GM12878 (cell line): ENCODE measurements at places on chromosomes 5 and 9.
A peak's percentile ranks its signal among the peaks of the same experiment; 100 is the strongest.

DNA sequence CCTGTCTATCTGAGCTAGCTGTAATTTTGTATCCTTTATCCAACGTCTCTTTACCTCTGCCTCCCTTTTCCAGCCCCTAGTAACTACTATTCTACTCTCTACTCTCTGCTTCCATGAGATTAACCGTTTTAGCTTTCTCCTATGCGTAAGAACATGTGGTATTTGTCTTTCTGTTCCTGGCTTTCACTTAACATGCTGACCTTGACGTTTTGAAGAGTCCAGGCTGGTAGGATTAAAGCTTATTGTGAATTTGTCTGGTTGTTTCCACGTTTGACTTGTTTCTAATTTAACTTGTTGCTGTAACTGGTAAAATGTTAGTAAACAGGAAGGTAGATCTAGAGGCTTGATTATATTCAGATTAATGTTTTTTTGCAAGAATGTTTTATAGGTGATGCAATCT, 385.3 kb downstream of the PSAT1 start:
- no peak for DNase-seq

- no peak for DNase-seq
Measured at GRCh38 chr9:79656169-79656568, 84.4 kb downstream of the TLE4 start.

DNA sequence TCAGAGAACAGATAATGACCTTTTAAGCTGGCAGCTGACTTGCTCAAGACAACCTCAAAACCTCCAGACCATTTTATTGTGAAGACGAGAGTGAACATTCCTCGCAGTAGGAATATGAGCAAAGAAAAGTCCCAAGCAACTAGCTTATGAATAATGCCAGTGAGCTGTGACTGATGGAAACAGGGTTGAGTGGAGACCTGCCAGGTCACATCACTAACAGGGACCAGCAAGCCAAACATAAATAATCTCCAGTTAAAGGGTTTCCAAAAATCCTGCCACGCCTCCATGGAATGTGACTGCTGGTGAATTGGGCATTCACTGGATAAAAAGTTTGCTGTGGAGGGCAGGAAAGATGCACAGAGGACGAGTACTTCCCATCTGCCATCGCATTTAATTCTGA, 185.4 kb downstream of the CRB2 start:
- DNase-seq: no peak

- DNase-seq: peak; percentile 82
Measured at GRCh38 chr9:1939926-1940368, 75.2 kb upstream of the SMARCA2 start.

- DNase-seq: no peak
Measured at GRCh38 chr5:25892211-25892610, 1146.2 kb downstream of the CDH9 start.

GRCh38 chr9:13675638-13676000, 396.1 kb upstream of the MPDZ start:
- no peak for DNase-seq
